ENCODE measurements at places on chromosomes 4 and X.

GRCh38 chr4:1720163-1720983 is 750 bp downstream of the TMEM129 start:
- no peak for DNase-seq

GRCh38 chr4:1491328-1492141 is 85.3 kb upstream of the NKX1-1 start:
- no peak for DNase-seq

DNA sequence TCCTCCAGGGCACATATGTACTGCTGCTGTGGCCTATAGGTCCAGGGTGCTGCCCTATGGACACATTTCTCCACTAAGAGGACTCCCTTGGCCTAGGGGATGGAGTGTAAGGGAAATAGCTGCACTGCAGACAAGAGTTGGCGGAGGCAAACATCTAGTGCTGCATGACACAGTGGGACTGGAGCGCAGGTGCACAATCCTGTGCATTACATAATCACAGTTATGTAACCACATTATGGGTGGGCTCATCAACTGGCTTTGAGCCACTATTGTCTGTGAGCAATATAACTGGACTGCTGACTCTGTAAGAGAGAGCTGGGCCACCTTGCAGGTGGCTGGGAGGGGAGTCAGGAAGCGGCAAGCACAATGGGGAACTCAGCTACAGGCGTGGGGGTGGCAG is 3.2 kb upstream of the TIGD2 start:
- no peak for DNase-seq

- DNase-seq, result no peak
Observed at GRCh38 chr4:54730581-54730980, 72.8 kb downstream of the KIT start.

DNA sequence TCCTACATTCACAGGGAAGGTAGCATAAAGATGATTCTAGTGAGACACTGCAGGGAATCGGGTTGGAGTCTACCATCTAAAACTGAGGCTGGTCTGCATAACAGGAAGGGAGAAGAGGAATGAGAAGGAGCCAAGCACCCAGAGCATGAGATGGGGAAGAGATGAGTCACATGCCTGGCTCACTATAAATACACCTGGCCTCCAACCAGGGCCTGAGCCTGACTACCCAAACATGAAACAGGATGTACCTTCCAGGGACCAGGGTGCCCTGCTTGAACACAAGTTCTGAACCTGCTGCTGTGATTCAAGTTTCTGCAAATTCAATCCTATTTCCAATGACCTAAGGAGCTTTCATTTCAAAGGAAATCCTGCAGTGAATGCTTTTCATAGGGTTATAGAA is 24.9 kb downstream of the CD99L2 start:
- DNase-seq, result no peak

- DNase-seq, result no peak
Observed at GRCh38 chrX:136076942-136077341, 70.4 kb upstream of the FHL1 start.

DNA sequence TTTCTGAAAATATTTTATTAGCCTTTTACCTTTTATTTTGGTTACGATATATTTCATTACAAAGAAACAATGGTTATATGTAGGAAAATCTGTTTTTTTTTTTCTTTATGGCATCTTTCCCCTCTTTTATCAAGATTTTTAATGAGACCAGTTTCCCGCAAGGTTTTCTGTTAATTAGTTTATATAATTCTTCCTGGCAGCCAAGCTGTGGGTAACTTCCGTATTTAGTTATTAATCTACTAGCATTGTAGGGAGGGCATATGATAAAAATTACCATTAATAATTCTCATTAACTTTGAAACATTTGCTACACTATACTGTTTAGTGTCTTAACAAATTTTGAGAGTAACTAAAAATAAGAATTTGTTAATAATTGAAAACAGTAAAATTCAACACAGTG is 181.1 kb upstream of the GPRIN3 start:
- DNase-seq, result no peak

DNA sequence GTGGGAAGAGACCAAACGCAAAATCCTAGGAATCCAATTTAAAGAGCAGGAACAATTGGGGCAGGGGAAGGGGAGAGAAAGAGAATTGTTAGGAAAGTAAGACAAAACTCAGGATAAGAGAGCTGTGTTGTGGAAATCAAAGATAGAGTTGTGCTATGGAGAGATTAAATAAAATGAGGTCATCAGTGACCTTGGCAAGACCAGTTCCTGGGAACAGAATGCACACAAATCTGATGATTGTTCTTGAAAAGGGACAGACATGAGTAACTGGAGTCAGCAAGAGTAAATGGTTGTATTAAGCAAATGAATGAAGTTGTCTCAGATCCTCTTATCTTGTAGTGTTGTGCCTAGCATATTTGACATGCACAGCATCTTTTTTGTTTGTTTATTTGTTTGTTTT is 267.4 kb downstream of the IL1RAPL1 start:
- no peak for DNase-seq

DNA sequence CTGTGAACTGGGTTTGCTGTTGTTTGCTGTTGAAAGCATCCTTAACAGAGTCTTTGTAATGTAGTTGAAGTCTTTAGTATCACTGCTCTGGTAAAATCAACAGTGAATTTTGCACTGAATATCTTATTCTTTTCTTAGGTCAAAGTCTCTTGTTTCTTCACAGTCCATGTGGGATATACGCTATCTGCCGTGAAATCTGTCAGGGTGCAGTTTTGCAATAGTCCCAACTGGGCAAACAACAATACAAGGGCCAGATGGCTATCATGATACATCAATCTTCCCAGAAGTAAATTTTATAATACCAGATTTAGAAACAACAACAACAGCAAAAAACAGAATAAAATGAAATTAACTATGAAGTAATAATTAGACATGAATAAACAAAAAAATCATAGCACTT is 123.5 kb downstream of the PPARGC1A start:
- no peak for DNase-seq

- no peak for DNase-seq
Observed at GRCh38 chrX:130340271-130340670, 552 bp downstream of the SLC25A14 start.

DNA sequence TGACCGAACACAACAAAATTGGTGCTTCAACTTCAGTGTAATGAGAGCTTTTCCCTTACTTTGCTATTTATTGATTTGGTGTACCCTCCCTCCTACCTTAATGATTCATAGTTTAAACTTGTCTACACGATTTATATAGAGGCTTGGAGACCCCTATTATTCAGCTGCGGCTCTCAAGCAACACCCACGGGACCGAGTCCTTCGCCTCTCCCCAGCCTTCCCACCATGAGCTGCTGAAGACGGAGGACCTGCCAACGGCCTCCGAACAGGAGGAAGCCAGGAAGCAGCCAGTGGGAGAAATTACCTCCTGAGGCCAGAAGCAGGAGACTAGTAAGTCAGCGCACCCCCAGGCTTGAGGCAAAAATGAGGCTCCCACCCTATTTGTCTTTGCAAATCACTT is 78.7 kb downstream of the DCTD start:
- DNase-seq, result no peak

- DNase-seq, result no peak
Observed at GRCh38 chr4:185672618-185673017, 137.3 kb upstream of the PDLIM3 start.

DNA sequence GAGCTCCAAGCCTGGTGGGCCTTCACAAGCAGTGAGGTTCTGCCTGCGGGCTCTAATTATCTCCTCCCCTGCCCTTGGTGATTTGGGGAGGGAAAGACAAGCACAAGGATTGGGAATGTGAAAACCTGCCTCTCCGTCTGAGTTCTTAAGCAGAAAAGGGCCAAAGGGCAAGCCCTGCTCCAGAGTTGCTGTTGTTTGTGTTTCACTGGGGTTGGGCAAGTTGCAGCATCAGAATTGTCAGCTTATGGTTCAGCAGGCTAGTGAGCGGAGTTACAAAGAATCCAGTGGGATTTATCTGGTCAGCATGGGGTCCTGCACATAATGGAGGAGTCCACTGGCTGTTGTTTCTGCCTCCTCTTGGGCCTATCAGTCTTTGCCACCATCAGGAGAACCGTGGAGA is 60.5 kb downstream of the NHS start:
- DNase-seq, result no peak

DNA sequence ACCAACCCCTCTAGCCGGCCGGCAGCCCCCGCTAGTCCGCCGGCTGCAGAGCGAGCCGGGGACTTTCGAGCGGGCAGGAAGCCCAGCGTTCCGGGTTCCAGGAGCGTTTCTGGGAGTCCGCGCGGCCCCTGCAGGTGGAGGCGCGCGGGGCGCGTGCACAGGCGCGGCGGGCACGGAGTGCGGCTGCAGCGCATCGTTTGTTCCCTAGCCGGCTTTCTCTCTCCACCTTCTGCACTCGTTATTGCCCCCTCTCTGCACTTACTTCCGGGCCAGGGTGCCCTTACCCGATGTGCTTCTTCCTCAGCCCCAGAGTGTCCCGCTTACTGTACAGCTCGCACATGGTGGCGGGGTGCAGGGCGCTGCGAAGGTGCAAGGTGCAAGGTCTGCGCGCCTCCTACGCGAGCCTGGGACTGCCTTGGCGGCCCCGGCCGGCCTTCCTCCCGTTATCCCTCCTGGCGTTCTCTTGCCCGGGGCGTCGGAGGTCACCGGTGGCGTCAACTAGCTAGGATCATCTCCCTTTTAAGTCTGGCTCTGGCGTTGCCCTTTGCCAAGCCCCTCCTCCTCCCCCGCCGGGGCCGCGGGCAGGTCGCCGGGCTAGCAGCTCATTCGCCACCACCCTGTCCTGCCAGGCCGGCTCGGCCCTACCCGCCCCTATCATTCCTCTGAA is at the start of gene ETNPPL:
TSS of gene ETNPPL (minus strand) at position 495 of the 667 bp plus-strand sequence. CDS start at position 340, 155 bp downstream.
- DNase-seq, result no peak

- DNase-seq, result no peak
Observed at GRCh38 chrX:267771-268261, 13.4 kb upstream of the PLCXD1 start.

DNA sequence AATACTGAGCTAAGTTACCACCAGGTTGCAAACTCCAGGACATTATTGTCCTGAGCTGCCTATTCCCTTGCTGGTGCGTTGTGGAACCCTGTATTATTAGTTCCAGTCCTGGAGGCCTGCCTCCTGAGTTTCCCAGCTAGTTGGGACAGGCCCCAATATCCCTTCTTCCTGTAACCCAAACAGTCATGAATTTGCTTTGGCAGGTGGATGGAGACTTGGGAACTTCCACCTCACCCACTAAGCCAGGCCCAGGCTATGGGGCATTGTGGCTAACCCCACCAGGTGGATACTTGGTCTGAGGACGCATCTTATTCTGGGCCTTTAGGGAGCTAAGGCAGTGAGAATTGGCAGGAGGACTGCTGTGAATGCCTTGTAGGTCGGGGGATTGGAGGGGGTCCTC is 5.0 kb downstream of the RBM3 start:
- DNase-seq, result no peak

DNA sequence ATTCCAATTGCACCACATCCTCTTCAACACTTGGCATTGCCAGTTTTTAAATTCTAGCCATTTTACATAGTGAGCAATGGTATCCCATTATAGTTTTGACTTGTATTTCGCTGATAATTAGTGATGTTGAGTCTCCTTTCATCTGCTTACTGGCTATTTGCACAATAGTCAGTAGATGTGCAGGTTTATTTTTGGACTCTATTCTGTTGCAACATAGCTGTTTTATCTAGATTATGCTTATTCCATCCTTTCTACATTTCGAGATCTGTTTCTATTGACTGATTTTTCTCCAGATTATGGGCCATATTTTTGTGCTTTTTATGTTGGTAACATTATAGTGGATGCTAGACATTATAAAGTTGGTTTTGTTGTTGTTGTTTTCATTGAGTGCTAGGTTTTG is 106.1 kb downstream of the WWC2 start:
- no peak for DNase-seq

- no peak for DNase-seq
Observed at GRCh38 chr4:19927381-19927780, 324.3 kb upstream of the SLIT2 start.

GRCh38 chr4:38659346-38659745 is 4.7 kb upstream of the KLF3 start:
- no peak for DNase-seq

DNA sequence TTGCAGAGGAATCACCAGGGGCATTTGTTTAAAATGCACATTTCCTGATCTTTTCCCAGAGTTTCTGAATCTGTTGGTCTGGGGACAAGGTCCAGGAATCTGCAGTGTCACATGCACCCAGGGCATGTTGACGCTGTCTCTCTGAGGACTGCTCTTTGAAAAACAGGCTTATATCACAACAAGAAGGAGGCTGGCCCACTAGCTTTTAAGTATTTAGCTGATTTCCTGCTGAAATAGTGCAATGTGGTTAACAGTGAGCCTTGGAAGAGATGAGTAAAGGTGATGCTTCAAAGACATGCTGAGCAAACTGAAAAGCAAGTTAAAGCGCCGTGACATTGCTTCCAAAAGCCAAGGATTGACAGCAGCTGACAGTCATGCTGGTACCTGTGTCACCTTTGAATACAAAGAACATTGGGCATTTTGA is 18.6 kb upstream of the SEPSECS start:
- no peak for DNase-seq

DNA sequence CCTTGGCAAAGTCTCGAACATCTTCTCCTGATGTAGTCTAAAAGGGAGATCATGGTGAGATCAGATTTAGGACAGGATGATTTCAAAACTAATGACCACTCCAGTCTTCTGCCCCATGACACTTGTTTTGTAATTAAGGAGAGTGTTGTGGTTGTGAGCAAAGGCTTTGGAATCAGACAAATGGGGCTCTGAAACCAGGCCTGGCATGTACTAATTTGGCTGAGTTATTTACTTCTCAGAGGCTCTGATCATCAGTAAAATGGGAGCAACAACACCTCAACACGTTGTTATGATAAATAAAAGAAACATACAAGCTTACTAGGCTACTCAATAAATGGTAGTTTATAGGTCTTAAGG is 106.9 kb upstream of the FTHL17 start:
- no peak for DNase-seq

DNA sequence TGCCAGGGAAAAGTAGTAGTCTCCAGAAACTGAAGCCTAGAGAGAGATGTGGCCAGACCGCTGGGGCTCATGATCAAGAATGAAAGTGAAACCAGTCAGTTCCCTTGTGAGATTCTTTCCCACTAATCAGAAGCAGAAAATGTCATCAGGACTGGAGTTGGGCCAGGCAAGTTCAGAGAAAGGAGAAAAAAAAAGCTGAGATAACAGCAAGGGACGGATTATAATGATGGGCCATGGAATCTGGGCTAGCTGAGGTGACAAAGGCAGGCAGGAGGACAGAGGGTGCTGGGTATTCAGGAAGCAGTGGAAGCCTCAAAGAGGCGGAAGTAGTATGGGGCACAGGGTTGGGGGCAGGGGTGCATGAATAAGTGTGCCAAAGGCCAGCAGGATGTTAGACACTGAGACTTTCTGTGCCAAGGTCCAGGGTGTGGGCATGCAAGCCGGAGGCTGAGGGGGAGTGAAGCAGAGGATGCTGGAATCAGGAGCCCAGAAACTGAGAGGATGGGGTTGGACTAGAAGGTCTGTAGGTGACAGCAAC is 2.5 kb downstream of the CXorf38 start:
- peak; percentile 57 for DNase-seq

DNA sequence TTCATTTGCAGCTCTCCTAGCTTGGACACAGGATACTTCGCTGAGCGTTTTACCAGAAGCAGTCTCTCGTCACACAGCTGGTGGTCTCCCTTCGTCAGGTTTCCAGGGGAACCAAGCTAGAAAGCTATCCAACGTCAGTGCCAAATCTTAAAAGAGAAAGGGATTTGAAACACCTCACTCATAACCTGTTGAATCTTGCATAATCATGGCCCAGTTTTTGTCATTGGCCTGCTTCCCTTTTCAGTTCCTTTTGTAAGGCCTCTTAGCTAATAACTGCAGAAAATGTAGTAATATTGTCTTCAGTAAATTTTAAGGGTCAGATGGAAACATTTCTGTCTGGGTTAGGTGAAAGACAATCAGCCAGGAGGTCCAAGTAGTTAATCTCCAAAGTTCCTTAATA is 22.0 kb downstream of the RAB39B start:
- no peak for DNase-seq
